Subcutaneous preadipocyte (primary cell): ENCODE measurements at places on chromosomes 4 and X. TPM values are rescaled to one million over a fixed set of nuclear protein-coding genes. Genes with fewer than 3 reads are reported as not detected.

THAP9 gene
- total RNA-seq, result 3.3 and 3.5 TPM in 2 replicates

MAGED4 gene
- total RNA-seq, result 14.3 and 17.0 TPM in 2 replicates

CCDC120 gene
- total RNA-seq, result 0.37 and 0.39 TPM in 2 replicates

SHROOM4 gene
- total RNA-seq, result 0.37 and 0.39 TPM in 2 replicates

HSPA4L gene
- total RNA-seq, result 4.8 and 6.1 TPM in 2 replicates

SUPT20HL1 gene
- not detected in 2 replicates for total RNA-seq

SYP gene
- 0.20 and 0.37 TPM in 2 replicates for total RNA-seq

GATA1 gene
- not detected in 2 replicates for total RNA-seq

PSAPL1 gene
- not detected in 2 replicates for total RNA-seq

DMRTC1 gene
- not detected in 2 replicates for total RNA-seq
